Posterior vena cava (tissue), 2 donors: ENCODE measurements at places on chromosomes 16 and 17.

DNA sequence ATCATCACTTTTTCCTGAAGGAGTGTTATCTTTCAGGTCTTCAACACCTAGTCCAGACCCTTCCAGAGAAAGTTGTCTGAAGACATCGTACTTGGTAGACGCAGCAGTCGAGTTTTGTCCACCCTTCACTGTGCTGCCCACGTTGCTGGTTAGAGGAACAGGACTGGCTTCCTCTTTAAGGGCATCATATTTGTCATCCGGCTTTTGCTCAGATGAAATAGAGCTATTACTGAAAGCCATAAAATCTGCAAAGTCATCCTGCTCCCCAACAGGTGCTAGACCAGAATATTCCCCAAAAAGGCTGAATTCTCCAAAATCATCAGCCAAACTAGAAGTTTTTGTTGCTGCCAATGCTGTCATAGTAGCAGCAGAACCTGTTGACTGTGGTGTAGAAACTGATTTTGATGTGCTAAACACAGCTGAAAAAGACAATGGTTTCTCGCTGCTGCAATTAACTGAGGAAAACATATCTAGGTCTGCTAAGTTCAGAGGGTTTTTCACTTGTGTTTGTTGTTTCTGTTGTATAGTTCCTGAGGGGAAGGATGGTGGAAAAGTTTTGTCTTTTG, 55.7 kb downstream of the SYNRG start:
- no peak for DNase-seq

DNA sequence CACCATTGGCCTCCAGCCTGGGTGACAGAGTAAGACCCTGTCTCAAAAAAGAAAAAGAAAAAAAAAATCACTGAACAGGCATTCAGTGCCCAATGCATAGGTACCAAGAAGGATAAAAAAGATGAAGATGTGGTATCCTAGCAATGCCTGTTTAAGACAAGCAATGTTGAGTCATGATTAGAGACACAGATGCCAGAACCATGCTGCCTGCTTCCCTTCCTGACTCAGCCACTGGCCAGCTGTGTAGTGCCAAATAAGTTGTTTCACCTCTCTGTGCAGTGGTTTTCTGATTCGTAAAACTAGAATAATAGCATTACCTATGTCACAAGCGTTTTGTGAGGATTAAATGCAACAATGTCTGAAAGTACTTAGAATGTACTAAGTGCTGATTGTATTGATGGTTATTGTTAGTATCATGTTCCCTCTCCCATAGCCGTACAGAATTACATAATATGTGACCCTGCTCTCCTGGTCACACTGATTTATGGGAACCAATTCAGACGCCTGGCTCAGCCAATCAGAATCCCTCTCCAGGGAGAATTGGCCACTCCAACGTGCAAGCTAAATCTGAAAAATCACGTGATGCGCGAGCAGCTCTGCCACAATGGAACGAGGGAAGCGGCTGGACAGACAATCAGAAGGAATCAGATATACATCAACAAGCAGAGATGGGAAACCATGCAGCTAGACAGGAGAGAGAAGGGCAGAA, 241.9 kb downstream of the SLC39A11 start:
- no peak for DNase-seq

- no peak for DNase-seq
These were observed 81.1 kb downstream of the FTO start for GRCh38 chr16:53785044-53785443.

GRCh38 chr16:30985401-30986128, 558 bp downstream of the HSD3B7 start:
- DNase-seq, result peak; percentile 87

- peak; percentile 45 for DNase-seq
These were observed 11.6 kb upstream of the ADGRG1 start for GRCh38 chr16:57616876-57617275.

DNA sequence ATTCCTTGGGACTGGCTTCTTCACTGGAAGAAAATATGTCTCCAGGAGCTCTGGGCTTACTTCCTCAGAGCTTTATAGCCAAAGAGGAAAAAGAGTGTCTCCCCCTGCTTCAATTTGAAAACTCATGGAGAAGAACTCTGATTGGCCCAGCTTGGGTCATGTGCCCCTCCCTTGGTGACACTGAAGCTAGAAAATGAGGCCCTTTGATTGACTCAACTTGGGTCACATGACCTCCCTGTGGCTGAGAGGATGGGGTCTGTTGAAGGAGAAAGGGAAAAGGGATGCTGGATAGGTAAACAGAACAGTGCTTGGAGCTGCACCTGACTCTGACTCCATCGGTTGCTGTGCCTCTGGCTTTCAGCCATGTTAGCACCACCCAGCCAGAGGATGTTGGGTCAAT, 70.6 kb upstream of the KSR1 start:
- DNase-seq, result no peak

- DNase-seq, result no peak
These were observed 75.8 kb downstream of the DNAH17 start for GRCh38 chr17:78501241-78502036.

GRCh38 chr16:55508941-55509931, at the start of gene LPCAT2:
Gene LPCAT2 (plus strand): TSS chr16:55509072. CDS start chr16:55509182, 110 bp downstream.
- peak; percentile 95 for DNase-seq

DNA sequence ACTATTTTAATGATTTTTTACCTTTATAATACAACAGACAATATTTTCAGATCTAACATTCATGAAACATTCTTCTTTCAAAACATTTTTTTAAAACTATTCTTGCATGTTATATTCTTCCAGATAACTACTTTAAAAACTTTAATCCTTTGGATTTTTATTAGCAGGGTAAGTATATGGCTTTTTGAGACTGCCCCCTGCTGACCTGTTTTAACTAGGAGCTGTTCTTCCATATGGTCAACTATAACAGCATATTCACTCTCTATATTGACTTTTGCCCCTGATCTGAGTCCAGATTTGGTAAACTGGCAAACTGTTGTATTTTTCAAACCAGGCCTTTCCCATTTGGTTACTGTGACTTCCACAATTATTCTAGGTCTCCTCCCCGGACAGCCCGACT, 16.5 kb downstream of the ZNF18 start:
- DNase-seq, result no peak

- peak; percentile 91 for DNase-seq
These were observed at the start of gene COPZ2 for GRCh38 chr17:48037036-48037837. Gene COPZ2 (minus strand): TSS chr17:48037797. CDS start chr17:48037777, 20 bp downstream.

DNA sequence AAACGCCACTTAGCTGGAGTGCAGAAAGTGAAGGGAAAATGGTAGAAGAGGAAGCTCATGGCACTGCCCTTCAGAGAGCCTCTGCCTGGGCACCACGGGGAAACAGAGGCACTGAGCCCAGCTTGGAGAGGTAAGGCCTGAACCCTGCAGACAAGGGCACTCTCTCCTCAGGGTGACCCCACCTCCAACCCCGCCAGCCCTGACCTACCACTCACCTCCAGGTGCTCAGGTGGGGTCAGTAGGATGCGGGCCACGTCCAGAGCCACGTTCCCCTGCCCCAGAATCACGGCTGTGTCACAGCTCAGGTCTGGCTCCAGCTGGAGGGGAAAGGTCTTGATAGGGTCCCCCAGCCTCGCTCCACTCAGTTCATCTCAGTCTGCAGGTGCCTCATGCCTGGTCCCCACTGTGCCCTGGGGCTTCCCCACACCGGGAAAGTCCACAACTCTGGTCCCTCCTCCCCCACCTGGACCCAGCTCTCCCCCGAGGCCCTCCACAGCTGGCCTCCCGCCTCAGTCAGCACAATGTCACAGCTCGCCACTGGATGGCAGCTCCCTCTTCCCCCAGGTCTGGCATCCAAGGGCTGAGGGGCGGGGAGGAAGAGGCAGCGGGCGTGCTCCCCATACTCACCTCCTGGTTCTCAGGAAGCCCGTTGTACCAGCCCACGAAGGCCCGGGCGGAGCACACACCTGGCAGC, 6.0 kb upstream of the GRIN2C start:
- DNase-seq, result no peak

- DNase-seq, result peak; percentile 84
These were observed 858 bp downstream of the MMD start for GRCh38 chr17:55420776-55421178.

- no peak for DNase-seq
These were observed 26.1 kb downstream of the GAS7 start for GRCh38 chr17:10172241-10172741.

GRCh38 chr17:29070781-29071180, 27.8 kb downstream of the PIPOX start:
- no peak for DNase-seq

GRCh38 chr16:83714286-83714685, 93.5 kb upstream of the HSBP1 start:
- DNase-seq, result no peak

- DNase-seq, result no peak
These were observed 19.4 kb upstream of the C16orf95 start for GRCh38 chr16:87336434-87337240.

DNA sequence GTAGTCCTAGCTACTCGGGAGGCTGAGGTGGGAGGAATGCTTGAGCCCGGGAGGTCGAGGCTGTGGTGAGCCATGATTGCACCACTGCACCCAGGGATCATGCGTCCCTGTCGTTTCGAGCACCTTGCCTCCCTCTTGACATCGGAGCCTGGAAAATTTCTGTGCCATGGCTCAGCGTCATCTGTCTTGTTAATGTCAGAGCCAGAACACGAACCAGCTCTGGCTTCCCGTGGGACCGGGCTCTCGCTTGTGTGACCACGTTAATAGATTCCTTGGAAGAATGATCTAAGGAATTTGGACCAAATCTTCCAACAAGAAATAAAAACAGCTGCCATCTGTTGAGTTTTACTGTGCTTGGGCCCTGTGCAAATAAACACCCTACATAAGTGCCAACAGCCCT, 117.7 kb downstream of the ABCC1 start:
- DNase-seq, result no peak

DNA sequence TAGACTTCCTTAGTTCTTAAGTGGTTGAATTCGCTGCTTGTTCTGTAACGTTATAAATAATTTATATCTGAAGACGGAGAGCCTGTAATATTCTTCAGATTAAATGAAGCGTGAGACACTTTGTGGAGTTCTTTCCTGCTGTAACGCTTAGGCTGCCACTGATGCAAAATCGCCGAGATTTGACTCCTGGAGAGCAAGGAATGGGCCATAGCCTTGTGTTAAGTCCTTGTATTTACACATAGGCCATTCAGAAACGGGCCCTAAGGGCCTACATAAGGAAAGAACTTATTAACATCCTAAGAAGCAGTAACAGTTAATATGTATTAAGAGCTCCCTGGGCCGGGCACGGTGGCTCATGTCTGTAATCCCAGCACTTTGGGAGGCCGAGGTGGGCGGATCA, 936 bp downstream of the EMC6 start:
- DNase-seq, result no peak

DNA sequence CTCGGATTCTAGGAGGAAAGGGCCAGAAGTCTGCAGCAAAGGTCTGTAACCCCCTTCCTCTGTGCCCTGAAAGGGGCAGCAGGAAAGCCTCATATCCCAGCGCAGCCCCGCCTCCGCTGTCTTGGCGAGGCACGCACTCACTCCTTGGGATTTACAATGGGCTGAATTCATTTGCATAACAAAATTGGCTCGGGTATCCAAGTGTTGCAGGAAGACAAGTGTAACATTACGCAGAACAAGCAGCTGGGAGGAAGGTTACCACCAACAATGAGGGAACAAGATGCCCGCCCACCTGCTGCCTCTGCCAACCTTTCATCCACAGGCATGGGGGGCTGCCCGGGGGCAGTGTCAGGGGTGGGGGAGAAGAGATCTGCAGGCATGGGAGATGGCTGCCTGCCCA, 130.4 kb downstream of the MRM1 start:
- DNase-seq, result no peak

GRCh38 chr16:31365131-31365865, 10.3 kb downstream of the ITGAX start:
- DNase-seq, result peak; percentile 38

GRCh38 chr16:85376292-85377095, 236.6 kb upstream of the GSE1 start:
- no peak for DNase-seq

- DNase-seq, result peak; percentile 87
These were observed 1.9 kb downstream of the MNT start for GRCh38 chr17:2398655-2399571.

DNA sequence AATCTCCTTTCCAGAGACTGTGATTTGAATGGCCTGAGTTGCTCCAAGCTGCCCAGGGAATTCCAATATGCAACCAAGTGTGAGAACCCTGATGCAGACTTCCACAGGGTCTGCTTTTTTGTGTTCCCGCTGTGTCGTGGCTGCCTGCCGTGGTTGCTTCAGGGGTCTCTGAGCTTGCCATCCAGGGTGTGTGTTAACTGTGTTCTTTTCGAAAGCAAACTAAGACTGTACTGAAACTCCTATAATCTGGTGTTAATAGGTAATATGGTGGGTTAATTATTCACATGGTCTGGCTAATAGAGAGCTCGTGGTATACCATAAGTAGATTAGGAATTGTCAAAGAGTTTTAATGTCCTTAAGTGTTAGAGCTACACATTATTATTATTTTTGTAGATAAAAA, 20.7 kb downstream of the UBN1 start:
- DNase-seq, result no peak

DNA sequence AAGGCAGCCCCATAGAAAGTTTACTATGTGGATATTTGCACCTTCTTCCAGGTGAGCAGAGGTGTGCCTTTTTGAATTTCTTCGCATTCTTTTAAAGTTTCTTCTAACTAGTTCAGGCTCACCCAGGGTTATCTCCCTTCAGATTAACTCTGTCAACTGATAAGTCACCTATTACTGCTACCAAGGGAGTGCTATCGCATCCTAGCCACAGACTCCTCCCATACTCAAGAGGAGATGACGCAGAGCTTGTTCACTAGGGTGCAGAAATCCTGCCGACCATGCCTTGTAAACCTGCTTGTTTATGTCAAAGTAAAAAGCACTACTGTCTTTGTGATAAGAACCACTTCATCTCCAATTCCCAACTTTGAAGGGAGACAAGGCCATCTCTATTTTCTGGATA, 390.1 kb downstream of the RBFOX1 start:
- DNase-seq, result no peak

- peak; percentile 95 for DNase-seq
These were observed 41.0 kb upstream of the SREBF1 start for GRCh38 chr17:17877529-17878358.

GRCh38 chr17:59391021-59391420, 59.6 kb downstream of the YPEL2 start:
- DNase-seq, result no peak

GRCh38 chr16:24041834-24042631, 206.2 kb downstream of the PRKCB start:
- DNase-seq, result no peak

- no peak for DNase-seq
These were observed 596.7 kb downstream of the TOX3 start for GRCh38 chr16:51950118-51950780.

DNA sequence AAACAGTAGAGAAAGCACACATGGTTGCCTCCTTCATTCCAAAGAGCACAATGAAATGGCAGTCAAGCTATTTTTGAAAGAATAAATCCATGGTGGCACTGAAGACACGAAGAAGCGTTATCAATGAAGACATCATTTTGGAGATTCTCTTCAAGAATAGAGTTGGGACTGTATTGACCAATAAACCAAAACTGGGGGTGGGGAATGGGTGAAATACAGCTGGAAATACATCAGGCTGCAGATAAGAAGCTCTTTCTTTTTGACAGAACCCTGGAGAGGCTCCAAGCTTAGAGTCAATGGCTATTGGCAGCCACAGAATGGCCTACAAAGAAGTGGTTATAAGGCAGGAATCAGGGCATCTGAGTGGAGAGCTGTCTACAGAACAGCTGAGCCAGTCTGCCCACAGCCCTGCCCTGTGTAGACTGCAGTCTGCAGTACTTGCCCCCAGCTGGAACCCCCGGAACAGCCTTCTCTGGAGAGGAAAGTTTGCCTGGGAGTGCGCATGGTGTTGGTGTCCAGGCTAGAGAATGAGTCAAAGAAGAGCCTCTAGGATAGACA, 100.4 kb downstream of the STX8 start:
- no peak for DNase-seq

- no peak for DNase-seq
These were observed 5.9 kb upstream of the UTP6 start for GRCh38 chr17:31907342-31907962.

- no peak for DNase-seq
These were observed 13.1 kb upstream of the ITGAL start for GRCh38 chr16:30459456-30459855.
